ENCODE measurements at places on chromosomes 5 and 9.

DNA sequence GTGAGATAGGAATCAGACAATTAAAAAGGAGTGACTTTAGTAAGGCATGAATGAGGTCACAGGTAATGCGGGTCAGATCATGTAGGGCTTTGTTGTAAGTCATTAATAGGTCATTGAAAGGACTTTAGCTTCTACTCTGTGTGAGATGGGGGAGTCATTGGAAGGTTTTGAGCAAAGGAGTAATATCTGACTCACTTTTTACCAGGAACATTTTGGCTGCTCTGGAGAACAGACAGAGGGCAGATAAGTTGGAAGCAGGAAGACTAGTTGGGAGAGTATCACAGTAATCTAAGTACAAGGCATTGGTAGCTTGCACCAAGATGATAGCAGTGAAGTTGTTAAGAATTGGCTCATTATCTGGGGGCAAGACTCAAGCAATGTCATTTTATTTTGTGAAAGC lies 37.4 kb downstream of the KIF2A start:
- no peak for DNase-seq

- peak; percentile 65 for DNase-seq
Measured at GRCh38 chr5:72108202-72109061, 1.2 kb downstream of the MAP1B start.

DNA sequence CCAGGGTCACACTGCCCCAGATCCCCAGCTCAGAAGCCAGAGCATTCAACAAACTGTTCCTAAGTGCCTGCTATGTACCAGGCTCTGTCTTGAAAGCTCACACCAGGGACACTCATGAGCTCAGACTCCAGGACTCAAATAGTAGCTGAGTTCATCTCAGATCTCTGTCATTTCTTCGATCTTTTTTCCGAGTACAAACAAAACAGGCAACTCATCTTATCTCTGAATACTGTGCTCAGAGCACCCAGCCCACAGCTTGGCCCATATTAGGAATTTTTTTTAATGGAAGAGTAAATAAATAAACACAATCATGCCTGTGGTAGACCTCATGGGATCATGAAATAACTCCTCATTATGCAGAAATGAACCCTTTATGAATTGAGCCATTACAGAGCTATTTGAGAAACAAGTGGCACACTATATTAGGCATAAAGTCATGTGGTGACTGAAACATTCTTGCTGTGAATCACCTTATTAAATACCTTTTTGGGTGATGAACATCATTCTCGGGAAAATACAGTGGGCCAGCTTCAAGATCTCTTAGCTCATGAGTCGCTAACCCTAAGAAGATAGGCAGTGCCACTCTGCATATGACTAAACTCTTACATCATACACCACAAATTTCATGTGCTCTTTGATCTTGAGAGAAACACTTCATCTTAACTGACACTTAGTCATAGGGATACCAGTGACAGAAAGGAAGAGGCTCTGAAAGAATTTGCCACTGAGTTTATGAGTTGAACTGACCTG lies 9.9 kb downstream of the SH3RF2 start:
- peak; percentile 4 for DNase-seq

GRCh38 chr5:27020973-27021372 lies 17.4 kb downstream of the CDH9 start:
- peak; percentile 75 for DNase-seq

DNA sequence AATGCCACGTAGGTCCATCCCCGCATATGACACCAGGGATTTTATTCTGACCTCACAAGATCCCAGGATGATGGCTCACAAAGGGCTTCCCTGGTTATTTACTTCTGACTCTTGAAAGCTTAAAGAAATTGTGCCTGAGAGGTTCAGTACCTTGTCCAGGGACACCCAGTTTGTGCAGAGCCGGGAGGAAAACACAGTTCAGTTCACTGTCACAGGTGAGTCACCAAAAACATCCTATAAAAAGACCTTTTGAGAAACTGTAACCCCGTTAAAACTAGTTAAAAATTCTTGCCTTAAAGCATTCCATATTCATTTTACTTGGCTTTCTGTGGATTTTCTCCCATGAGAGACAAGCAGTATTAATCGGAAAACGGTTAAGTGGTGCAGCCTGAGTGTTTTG lies 56.6 kb downstream of the ZNF510 start:
- no peak for DNase-seq

- DNase-seq, result no peak
Measured at GRCh38 chr5:158852622-158853021, 247.1 kb downstream of the EBF1 start.

- no peak for DNase-seq
Measured at GRCh38 chr9:112789891-112790774, 39.6 kb downstream of the SNX30 start.

- DNase-seq, result no peak
Measured at GRCh38 chr9:114126247-114127060, 27.4 kb upstream of the KIF12 start.

DNA sequence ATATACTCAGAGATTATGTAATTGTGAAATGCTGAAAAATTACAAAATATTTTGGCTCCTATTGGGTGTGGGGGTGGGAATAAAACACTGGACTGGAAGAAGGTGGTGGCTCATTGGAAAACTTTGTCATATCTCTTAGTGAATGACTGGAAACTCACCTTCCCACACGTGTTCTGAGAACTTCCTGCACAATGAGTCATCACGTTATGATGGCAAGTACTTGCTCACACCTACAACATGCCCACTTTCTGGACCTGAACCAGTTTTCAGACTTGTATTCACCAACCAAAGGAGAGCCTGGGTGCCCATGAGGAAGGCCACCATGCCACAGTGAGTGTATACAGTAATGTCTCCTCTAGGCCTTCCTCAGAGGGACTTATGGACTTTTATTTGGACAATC lies 294.8 kb downstream of the ASTN2 start:
- DNase-seq, result no peak

DNA sequence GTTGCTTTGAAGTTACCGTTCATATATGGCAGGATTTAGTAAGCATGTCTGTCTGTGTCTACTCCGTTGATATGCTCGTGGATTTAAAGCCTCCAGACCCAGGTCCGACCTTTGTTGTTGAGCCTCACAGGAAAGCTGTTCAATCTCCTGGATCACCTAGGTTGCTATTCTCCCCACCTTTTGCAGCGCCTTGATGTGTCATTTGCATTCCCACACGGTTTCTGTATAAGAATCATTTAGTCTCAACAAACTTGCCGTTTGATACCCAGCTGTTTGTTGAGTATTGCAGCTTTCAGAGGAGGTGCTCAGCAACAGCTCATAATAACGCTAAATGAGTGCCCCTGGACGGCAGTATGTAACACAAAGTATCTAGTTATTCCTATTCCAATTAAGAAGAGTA lies 1.2 kb upstream of the ADGRV1 start:
- no peak for DNase-seq

- DNase-seq, result no peak
Measured at GRCh38 chr5:120779674-120780073, 315.6 kb downstream of the PRR16 start.

DNA sequence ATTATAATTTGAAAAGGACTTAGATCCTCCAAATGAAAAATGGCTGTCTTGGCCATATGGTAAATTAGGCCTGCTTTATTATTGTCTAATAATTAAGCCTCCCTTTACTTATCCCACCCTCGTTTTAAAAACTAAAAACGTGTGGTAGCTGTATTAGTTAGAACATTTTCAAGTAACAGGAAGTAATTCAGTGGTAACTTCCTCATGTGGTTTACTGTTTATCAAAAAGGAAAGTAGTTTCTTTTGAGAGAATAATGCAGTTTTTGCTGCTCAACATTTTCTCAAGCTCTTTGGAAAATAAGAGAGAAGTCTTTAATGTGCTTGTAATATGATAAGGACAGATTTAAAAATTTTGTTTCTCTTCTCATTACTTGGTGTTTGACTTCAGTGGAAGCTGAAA lies 26.0 kb downstream of the ZCCHC7 start:
- no peak for DNase-seq

DNA sequence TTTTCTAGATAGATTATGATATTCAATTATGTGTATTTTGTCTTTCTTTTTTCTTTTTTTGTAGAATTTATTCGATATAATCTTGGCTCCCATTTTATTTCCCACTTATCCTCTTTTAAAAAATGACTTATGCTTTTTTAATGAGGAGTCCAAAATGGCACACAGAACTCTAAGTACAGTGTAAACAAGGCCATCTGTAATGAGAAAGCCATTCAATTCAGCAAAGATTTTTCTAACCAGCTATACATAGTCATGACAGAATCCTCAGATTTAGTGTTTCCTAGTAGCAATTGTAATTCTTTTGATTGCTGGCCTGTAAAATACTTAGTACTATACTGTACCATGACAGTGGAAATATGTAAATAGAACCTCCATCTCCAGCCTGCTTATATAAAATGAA lies 651.4 kb downstream of the RAB3C start:
- no peak for DNase-seq

DNA sequence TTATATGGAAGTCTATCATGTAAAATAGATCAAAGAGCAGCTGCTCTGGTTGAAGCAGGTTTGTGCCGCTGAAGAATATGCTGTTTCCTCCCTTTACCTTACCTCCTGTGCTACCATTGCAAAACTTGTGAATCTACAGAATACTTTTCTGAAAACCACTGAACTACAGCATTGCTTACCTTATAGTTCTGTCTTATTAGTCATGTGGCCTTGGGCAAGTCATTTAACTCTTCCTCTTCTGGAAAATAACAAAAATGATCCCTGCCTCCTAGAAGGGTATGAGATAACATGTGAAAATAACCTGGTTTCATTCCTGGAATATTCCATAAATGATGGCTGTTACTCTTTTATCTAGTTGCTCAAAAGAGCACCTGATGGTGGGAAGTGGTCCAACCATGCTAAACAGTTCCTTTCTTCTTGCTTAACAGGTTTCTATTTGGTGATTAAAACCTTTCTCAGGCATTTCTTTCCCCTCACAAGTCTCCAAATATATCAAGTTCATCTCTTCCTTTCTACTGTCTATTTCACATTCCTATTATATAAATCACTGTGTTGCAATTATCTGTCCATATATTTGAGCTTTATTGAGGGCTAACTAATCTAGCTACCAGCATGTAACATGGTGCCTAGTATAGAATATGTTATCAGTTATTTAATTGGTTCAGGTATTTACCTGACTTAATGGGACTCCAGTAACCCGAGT lies 15.0 kb downstream of the TRIM32 start:
- DNase-seq, result no peak

DNA sequence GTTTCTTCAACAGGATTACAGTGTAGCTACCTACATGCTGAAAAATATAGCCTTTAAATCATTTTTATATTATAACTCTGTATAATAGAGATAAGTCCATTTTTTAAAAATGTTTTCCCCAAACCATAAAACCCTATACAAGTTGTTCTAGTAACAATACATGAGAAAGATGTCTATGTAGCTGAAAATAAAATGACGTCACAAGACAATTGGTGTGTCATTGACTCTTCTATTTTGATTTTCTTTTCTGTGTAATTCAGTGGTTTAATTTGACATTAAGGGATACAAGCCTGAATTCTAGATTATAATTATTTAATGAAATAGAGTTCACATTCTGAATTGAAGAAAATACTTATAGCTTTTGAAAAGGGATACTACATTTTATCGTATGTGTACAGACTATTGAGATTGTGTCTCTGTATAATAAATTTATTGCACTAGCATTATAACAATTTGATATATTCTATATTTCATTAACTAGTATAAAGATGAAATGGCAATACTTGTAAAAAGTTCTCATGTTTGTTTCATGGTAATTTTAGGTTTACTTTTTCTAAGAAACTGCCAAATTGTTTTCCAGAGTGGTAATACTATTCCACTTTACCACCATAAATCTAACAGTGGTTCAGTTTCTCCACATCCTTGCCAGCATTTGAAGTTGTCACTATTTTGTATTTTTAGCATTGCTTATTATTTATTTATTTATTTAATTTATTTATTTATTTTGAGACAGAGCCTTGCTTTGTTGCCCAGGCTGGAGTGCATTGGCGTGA lies 18.7 kb downstream of the ANXA1 start:
- DNase-seq, result no peak

DNA sequence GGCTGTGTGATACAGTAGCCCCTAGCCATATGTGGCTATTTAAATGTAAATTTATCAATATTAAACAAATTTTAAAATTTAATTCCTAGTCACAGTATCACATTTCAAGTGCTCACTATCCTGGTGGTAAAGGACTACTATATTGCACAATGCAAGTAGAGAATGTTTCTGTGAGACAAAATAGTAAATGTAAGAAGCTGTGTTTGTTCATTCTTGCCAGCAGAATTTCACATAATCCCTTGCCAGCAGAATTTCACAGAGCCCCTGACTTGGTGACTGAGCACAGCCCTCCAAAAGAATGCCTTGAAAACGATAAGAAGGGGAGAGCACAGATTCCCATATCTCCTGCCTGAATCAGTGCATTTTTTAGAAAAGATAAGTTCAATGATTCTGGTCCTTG lies 75.9 kb upstream of the SELENOP start:
- DNase-seq, result no peak

Data from NCI-H1417 (cell line).